ENCODE measurements at places on chromosomes 2 and 18. TPM values are rescaled to one million over a fixed set of nuclear protein-coding genes. Genes with fewer than 3 reads are reported as not detected.

DNA sequence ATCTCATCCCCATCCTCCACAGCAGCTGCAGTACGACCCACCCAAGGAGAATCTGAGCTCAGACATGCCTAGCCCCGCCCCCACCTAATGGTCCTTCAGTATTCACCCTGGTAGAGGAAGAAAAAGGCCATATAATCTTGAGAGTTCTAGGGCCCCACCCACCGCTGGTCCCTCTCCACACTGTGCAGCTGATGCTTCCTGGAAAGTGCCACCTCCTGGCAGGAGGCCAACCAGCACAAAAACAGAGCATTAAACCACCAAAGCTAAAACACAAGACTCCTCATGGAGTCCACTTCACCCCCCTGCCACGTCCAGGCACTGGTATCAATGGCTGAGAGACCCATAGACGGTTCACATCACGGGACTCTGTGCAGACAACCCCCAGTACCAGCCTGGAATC lies 40.7 kb downstream of the MC4R start:
- DNase-seq: no peak

DNA sequence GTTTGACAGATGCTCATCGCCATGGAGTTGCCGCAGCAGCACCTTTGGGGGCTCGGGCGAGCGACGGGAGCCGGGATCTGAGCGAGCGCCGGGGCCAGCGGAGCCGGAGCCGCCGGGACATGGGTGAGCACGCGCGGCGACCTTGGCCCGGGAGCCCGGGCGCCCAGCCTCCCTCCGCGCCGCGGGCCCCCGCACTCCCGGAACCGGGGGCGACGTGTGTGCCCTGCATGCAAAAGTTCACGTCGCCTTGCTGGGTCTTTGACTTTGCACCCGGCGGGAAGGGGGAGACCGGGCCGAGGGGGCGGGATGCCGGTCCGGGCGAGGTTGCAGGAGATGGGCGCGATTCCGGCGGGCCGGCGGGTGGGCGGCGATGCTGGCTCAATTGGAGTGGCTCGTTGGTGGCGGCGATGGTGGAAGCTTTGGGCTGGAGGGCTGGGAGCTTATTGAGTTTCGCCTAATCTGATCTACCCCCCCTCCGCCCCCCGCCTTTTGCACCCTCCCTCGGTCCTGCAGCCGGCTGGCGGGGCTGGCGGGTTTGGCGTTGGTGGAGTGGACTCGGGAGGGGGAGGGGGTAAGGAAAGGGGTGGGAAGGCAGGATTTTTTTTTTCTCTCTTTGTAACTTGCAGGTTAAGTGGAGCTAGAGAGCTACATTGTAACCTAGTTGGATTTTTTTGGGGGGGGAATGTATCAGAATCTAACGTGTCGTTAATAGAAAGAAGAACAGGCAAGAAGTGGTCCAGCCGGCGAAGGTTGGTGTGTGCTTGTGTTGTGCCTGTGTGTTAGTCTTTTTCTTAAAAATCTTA lies at the start of gene SETBP1:
Gene SETBP1 (plus strand): TSS at position 616 of the 803 bp plus-strand sequence. CDS start 20,459 bp downstream, outside the sequence.
- DNase-seq: peak; percentile 2

DNA sequence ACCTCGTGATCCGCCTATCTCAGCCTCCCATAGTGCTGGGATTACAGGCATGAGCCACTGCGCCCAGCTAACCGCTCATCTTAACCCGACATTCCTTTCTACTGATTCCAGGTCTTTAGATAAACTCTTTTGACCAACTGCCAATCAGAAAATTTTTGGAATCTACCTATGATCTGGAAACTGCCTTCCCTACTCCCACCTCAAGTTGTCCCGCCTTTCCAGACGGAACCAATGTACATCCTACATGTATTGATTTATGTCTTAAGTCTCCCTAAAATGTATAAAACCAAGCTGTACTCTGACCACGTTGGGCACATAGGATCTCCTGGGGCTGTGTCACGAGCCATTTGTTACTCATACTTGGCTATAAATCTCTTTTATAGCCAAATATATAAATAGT lies 3.2 kb upstream of the NEU2 start:
- no peak for DNase-seq

The TTN gene
- 0.02 TPM for polyA plus RNA-seq

The CKAP2L gene
- 6.3 TPM for polyA plus RNA-seq

The MFSD2B gene
- 0.09 TPM for polyA plus RNA-seq

The UGT1A8 gene
- not detected for polyA plus RNA-seq

- DNase-seq: no peak
Observed at GRCh38 chr2:158733430-158733755, 61.7 kb upstream of the DAPL1 start.

The RFX8 gene
- 3.4 TPM for polyA plus RNA-seq

GRCh38 chr18:31591628-31592027 lies at the start of gene TTR:
TSS of gene TTR (plus strand) at chr18:31591877. CDS start at chr18:31591903, 26 bp downstream.
- no peak for DNase-seq

DNA sequence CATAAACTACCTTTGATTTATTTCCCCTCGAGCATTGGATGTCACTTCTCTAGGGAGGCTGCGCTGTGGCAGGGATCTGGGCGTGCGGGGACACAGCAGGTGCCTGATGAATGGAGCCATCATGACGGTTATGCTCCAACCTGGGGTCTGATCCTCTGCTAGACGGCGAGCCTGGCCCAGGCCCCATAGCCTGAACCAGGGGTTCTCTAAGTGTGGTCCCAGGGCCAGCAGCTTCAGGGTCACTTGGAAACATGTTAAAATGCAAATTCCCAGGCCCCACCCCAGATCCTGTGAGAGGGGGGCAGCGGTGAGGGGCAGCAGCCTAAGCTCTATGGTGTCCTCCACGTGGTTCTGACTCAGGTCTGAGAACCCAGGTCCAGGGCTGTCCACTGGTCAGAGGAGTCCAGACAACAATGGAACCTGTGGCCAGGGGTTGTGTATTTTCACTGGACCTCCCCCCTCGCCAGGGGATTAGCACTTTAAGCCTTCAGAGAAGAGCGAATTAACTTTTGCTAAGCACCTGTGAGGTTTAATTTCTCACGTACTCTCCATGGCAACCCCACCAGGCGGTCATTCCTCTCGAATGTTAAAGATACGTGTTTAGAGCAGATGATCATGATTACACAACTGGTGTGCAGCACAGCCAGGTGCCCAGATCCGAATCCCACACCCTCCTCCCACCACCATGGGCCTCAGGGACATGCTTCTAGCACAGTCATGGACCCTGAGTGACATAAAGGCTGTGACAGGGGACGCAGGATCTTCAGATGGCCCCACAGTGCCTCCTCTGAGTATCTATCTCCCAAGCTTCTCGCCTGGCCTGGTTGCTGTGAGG lies 1.6 kb upstream of the ARHGEF4 start:
- DNase-seq: no peak

- no peak for DNase-seq
Observed at GRCh38 chr2:170468557-170468956, 246.6 kb upstream of the SP5 start.

The RAPGEF4 gene
- polyA plus RNA-seq: 1.7 TPM

GRCh38 chr2:216761133-216761532 lies 65.8 kb upstream of the IGFBP5 start:
- DNase-seq: no peak

GRCh38 chr2:237859533-237860272 lies at the start of gene RAMP1:
TSS of gene RAMP1 (plus strand) at chr2:237859623. CDS start at chr2:237859676, 53 bp downstream.
- DNase-seq: peak; percentile 17

The KIF5C gene
- polyA plus RNA-seq: 0.13 TPM

The ERICH2 gene
- polyA plus RNA-seq: not detected

The FHOD3 gene
- 12.5 TPM for polyA plus RNA-seq

GRCh38 chr2:197517150-197517549 lies 1.3 kb downstream of the MOB4 start:
- DNase-seq: no peak

DNA sequence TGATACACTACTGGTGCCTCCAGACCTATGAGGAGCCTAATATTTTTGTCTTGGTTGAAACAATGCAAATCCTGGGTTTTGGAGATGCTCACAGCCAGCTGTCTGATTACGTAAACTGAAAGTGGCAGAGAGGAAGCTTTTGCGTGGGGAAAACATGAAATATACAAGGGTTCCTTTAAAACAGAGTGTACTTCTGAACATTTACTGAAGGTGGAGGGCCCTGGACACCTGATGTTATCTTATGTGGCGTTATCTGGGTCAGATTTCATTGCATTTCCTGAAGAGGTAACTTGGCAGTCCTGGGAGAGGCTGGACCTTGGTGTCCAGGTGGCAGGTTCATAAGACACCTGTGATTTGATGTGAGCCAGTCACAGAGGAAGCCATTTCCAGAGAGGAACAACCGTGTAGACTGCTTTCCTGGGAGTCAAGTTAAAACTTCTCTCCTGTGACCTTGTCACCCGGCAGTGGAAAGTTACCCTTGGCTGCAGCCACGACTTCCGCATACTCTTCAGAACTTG lies 105.0 kb downstream of the NEDD4L start:
- no peak for DNase-seq

The LIMS4 gene
- polyA plus RNA-seq: 5.2 TPM

GRCh38 chr2:100262046-100262445 lies 60.3 kb downstream of the LONRF2 start:
- DNase-seq: no peak

GRCh38 chr2:142234741-142235140 lies 103.9 kb upstream of the LRP1B start:
- DNase-seq: no peak

- DNase-seq: peak; percentile 82
Observed at GRCh38 chr2:164896634-164897355, 55.2 kb upstream of the COBLL1 start.

- DNase-seq: no peak
Observed at GRCh38 chr2:106624787-106625380, 137.7 kb downstream of the CD8B2 start.

DNA sequence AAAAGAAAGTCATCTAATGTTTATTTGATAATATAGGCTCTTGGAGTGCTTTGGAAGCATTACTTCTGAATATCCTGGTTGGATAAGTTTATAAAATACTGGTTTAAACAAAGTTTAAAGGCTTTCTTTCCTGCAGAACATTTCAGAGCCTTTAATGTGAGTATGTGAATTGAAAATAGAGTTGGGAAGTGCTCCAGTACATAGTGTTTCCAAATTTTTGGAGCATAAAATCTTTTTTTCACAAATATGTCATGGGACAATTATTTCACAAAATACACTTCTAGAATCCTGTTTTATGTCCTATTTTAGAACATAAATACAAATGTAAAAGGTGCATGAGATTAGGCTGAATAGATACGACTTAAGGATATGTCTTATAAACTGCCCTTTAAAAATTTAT lies 158.9 kb upstream of the HNRNPA3 start:
- no peak for DNase-seq

The CDK15 gene
- polyA plus RNA-seq: 15.7 TPM

DNA sequence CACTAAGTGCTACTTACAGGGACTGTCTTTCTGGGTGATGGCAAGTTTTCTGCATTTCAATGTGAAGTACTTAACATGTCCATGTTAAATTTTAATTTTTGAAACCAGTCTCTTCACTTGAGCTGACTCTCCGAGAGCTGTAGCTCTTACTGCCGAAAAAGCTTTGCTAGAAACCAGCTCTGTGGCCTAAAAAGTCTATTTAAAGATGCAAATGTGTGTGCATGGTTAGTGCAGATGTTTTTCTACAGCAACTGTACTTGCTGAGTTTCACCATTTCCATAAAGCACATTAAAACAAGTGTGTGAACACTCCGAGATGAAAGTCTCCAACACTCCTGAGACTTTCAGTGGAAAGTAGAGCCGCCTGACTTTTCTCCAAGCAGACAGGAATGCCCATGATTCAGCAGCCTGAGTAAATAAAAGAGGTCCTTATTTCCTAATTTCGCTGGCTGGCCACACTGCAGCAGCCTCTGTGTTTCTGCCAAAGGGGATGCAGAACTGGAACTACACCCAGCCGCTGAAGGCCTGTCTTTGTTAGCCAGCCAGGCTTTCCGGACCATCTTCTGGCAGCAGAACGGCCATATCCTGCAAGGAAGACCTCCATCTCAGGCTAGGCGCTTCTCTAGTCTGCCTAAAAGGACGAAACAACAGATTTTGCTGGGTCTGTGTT lies 121.2 kb downstream of the ZNF521 start:
- DNase-seq: peak; percentile 90

GRCh38 chr2:127128445-127128904 lies 21.5 kb upstream of the BIN1 start:
- no peak for DNase-seq

- no peak for DNase-seq
Observed at GRCh38 chr2:95024371-95024770, 1.1 kb upstream of the MAL start.

- no peak for DNase-seq
Observed at GRCh38 chr2:44310287-44310686, 35.0 kb downstream of the SLC3A1 start.

GRCh38 chr2:127422559-127423477 lies 4.6 kb downstream of the PROC start:
- DNase-seq: no peak

The OSBPL6 gene
- polyA plus RNA-seq: 3.7 TPM

- no peak for DNase-seq
Observed at GRCh38 chr2:170298861-170299429, 121.0 kb downstream of the MYO3B start.

DNA sequence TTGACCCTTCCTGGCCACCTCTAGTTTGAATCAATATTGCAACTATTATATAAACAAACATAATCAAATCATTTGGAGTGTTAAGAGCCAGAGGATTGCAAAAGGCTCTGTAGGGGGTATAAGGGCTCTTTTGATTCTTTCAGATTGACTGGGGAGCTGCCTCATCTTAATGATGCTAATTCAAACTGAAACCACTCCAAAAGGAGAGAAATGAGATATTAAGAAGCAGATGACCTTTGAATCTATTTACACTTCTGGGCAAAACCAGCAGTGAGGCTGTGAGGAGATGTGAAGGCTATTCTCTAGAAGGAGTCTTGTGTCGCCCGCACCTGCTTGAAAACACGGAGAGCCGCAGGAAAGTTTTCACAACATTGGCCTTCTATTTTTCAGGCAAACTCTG lies 311.2 kb upstream of the CRIM1 start:
- DNase-seq: no peak

GRCh38 chr2:12657560-12657959 lies 59.2 kb upstream of the TRIB2 start:
- no peak for DNase-seq

- no peak for DNase-seq
Observed at GRCh38 chr2:189439342-189439741, 1.9 kb upstream of the WDR75 start.

DNA sequence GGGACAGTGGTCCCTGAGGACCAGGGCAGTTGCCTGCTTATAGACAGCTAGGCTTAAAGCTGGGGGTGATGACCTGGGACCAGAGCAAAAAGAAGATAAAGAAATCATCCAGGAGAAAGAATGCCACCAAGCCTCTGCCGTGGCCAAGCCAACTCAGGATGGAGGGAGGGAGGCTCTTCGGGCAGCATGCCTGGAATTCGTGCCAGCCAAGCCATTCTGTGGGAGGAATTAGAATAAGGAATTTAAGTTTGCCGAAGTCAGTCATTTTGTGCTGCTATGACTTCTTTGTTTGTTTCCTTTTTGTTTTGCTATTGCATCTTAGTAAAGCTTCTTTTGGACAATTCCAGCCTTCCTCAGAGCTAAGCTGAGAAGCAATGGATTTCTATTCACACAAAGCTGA lies 124.1 kb downstream of the EN1 start:
- DNase-seq: no peak
